ENCODE measurements at places on chromosomes 3 and 15.

GRCh38 chr3:50542177-50543034 is 25.1 kb downstream of the C3orf18 start:
- peak; percentile 59 for DNase-seq

DNA sequence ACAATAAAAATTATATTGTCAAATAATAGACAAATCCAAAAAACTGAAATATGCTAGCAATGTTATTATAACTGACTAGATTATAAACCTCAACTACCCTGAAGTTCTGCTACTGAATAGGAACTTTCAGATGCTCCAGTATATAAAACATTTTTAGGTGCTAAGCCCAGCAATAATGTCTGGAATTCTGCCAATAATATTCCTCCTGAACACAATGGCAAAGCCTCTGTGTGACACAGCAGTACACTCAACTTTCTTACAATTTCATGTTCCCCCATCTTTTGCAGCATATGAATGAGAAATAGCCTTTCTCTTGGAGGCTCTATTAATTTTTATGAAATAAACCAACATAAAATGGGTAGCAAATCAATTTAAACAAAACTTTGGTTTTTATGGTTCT is 29.5 kb downstream of the ATOSA start:
- DNase-seq, result no peak

DNA sequence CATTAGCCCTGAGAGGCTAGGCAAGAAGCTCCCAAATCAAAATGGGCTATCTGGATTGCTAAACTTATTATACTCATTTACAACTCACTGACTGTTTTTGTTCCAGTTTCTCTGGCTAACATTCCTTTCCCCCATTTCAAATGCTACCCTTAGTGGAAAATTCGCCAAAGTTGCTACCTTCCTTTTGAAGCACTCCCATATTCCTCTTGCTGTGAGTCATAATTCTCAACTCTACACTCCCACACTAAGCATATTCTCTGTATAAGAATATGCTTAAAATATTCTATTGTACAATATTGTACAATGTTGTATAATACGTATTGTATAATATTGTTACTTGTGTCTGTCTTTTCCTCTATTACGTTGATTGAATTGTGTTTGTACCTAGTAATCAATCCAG is 398.6 kb downstream of the PYDC2 start:
- DNase-seq, result no peak

DNA sequence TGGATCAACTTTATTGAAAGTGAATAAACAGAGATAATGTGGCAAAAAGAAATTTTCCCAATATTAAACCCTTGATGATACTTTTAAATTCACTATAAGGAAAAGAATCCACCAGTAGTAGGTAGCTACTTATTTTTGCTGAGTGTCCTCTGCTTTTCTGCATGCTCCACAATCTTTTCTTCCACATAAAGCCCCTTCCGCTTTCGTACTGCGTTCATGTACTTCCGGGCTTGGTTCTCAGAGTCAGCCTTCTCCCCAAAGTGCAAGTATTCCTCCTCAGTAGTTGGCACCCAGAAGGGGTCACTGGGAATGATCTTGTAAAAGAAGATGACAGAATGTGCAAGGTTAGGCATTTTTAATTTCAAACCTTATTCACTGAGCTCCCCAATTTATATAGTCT is 84.4 kb upstream of the MEX3B start:
- DNase-seq, result no peak

- no peak for DNase-seq
Measured at GRCh38 chr15:42707873-42708544, 28.9 kb downstream of the CDAN1 start.

DNA sequence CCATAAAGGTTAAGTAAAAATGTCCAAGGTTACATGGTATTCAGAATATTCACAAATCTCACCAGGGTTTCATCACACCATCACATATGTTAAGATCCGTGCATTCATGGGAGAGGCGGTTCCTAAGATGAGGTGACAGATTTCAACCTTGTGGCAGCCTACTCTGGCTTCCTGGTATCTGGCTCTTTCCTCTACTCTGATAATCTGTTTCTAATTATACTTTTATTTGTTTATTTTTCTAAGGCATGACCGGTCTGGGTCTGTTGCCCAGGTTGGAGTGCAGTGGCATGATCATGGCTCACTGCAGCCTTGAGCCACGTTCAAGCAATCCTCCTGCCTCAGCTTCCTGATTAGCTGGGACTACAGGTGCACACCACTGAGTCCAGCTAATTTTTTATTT is 34.4 kb downstream of the RAF1 start:
- no peak for DNase-seq

GRCh38 chr3:119342176-119342575 is 48.0 kb downstream of the ARHGAP31 start:
- no peak for DNase-seq

DNA sequence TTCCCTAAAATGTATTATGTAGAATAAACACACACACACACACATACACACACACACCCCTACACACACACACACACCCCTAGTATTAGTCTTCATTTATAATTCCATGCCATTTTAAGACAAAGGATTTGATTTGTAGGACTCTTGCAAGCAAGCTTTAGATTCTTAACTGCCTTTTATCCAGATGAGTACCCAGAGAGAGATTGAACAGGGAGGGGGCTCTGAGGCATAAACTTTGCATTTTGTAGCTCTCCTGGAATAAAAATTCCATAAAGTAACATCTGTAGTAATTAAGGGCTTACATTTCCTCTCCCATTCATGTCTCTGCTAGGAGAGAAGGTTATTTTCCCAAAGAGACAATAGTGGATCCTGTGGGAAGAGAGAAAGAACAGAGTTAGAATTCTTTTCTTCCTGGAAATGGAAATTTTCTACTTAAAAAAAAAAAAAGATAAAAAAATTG is 479.4 kb downstream of the RBMS3 start:
- DNase-seq, result no peak

GRCh38 chr3:131231710-131232389 is 149.7 kb upstream of the NUDT16 start:
- DNase-seq, result no peak

- no peak for DNase-seq
Measured at GRCh38 chr3:119898478-119899191, 116.7 kb downstream of the NR1I2 start.

GRCh38 chr15:93047621-93048425 is 41.2 kb downstream of the RGMA start:
- DNase-seq, result peak; percentile 70
